ENCODE measurements at places on chromosomes 2 and 18. TPM values are rescaled to one million over a fixed set of nuclear protein-coding genes. Genes with fewer than 3 reads are reported as not detected.

DNA sequence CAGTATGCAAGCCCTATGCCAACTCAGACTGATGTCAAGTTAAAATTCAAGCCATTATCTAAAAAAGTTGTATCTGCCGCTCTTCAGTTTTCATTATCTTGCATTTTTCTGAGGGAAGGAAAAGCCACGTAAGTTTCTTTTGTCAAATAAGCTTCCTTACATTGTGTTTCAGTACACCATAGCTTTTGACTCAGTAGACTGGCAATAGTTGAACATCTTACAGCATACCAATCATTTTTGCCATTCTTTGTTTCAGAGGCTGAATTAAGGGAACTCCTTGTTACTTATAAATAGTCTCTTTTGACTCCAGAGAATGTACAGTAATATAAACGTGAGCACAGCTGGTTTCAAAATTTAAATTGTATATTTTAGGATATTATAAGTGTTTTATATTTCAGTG, 120.6 kb downstream of the EHBP1 start:
- no peak for DNase-seq

DNA sequence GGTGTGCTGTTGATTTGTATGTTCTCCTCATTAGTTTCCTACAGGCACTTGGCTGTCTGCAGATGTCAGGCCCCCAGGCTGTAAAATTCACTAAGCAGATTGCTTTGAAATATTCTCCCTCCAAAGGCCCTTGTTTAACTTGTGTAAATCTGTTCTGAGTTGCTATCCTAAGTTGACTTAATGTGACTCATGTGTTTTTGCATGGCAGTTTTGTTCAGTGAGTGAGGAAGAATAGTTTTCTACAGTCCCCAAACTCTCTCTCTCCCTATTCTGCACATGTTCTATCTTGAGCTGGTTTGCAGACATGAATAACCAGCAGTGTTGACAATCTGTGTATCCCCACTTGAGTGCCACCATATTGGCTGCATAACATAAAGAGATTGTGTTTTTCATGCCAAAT, 1005.4 kb upstream of the DDX18 start:
- no peak for DNase-seq

DNA sequence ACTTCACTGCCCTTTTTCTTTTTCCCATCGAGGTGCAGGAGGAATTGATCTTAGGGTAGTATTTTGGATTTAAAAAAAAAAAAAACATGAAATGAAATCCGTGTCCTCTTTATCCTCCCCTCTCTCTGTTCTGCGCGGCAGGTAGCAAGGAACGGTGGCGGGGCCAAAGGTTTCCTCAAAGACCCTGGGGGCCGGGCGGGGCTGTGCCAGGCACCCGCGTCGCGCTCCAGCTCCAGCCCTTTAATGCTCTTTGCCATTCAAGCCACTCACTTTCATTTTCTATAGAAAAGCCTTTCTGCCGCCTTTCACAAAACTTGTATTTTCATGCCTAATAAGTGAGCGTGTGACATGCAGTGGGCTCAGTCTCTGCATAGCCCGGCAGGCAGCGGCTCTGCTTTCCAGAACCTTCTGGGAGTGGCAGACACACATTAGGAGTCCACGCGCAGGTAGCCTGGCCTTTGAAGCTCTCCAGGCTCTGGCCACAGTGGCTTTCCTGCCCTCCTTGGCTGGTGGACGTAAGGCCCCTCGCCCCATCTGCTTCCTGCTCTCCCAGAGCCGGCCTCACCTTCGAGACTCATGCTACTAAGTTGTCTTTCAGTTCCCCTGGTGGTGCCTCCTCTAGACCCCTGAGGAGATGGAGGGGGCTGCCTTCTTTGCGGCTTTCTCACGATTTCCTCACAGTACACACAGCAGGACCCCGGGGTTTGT, 41.7 kb downstream of the AGAP1 start:
- DNase-seq: no peak

GRCh38 chr2:192267484-192267883, 72.8 kb upstream of the TMEFF2 start:
- DNase-seq: no peak

Gene ORC2
- total RNA-seq: 17.4 TPM

Gene MAPRE3
- total RNA-seq: 9.9 TPM

Gene GPR75
- total RNA-seq: 3.6 TPM

Gene TMEM163
- 0.28 TPM for total RNA-seq

Gene GKN2
- not detected for total RNA-seq

Gene CMPK2
- 1.8 TPM for total RNA-seq

Measured in sigmoid colon (tissue), 7 donors.